ENCODE measurements at places on chromosomes 5 and 9. TPM values are rescaled to one million over a fixed set of nuclear protein-coding genes. Genes with fewer than 3 reads are reported as not detected.

GRCh38 chr9:122527193-122527592 is at the start of gene OR1N1:
OR1N1 (minus strand) TSS chr9:122527293; CDS start chr9:122527293, 0 bp downstream.
- no peak for ATAC-seq

GRCh38 chr5:55708732-55709131 is 3.4 kb downstream of the SLC38A9 start:
- ATAC-seq: no peak

DNA sequence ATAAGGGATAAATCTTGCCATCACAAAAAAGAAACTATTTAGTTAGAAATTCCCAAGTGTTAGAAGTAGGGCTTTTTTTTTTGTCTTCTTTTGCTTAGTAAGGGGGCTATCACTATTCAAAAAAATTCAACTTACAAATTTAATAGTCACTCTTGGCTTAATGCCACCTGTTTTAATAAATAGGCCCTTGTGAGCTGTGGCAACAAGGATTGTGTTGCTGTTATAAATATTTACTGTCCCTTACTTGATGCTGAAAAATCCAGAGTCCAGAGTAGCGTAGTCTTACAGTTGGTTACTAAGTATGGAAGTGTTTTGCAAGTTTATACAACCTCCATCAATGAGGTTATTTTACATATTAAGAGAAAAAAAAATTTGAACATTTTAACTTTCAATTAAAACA is 21.4 kb upstream of the CEP78 start:
- no peak for ATAC-seq

- no peak for ATAC-seq
Observed at GRCh38 chr9:6676254-6676921, 30.9 kb upstream of the GLDC start.

ZNF658 gene
- 4.8 TPM for total RNA-seq

All from gastroesophageal sphincter (tissue), 4 donors.